ENCODE measurements at places on chromosomes 6 and 20.

GRCh38 chr6:5766260-5766659 lies 240.5 kb downstream of the NRN1 start:
- no peak for DNase-seq

GRCh38 chr6:167140589-167141474 lies 16.9 kb downstream of the GPR31 start:
- DNase-seq: no peak

DNA sequence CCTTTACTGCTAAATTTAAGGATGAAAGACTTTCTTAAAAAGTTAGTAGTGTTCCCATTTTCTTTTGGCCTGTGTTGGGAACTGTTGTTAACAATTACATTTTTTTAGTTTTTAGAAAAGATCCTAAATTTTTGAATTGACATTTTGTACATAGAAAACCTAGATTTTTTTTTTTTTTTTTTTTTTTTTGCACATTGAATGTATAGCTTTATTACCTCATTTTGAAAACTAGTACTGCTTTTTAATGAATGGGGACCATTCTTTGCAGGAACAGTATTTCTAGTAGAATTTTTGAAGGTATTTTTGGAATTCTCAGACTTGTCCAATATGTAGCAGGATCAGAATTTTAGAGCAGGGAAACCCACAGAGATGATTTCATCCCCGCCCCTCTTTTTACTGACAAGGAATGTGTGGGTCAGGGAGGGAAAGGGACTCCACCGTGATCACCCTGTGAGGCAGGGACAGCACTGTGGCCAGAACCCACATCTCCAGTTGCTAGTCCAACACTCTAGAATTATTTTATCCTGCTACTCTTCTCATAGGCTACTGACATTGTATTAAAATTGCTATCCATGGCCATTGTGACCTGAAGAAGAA lies 154.4 kb upstream of the SUPT3H start:
- DNase-seq: no peak

GRCh38 chr6:151614630-151615029 lies 120.8 kb downstream of the CCDC170 start:
- no peak for DNase-seq

GRCh38 chr6:117168296-117169063 lies 96.9 kb upstream of the VGLL2 start:
- no peak for DNase-seq

GRCh38 chr6:104312851-104313250 lies 546.9 kb downstream of the HACE1 start:
- DNase-seq: no peak

DNA sequence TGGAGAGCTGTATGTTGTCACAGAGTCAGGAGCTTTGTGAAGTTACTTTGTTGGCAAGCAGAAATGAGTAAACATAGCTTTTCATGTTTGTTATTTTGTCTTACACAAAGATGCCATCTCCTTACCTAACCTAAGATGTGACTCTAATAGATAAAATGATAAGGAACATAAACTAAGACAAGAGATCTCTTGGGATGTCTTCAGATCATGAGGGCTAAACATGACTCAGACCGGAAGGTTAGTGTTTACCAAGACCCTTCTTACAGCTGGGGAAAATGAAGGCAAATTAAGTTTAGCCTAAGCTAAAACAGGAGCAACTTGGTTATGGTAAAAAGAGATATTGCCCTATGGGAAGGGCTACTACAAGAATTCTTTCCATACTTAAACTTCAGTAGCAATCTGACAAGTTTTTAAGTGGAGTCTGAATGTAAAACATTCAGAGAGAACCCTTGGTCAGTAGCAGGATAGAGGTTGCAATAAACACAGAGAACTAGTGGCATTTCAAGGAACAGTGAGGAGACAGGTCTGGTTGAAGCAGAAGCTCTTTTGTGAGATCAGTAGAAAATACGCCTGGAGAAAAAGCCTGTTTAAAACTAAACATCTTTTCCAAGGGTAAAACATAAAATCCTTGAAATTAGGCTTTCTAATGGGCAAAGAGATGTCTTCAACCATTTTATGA lies 29.9 kb downstream of the SGK1 start:
- DNase-seq: no peak

Measured in GM12892 (cell line).